CD4-positive, alpha-beta T cell (primary cell): ENCODE measurements at places on chromosomes 6 and 20.
A peak's percentile ranks its signal among the peaks of the same experiment; 100 is the strongest.

DNA sequence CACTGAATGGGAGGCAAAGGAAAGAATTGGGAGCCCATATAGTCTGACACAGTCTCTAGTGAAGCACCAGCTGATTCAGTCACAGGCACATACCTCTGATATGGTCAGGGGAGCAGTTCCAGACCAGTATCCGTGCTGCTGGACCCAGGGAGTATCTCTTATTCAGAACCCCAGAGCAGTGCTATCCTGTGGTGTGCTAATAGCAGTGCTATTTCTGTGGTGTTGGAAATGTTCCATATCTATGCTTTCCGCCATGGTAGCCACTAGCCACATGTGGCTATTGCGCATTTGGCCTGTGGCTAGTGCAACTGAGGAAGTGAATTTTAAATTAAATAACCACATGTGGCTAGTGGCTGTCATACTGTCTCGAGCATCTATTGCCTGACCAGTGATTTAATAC is 11.0 kb downstream of the SCUBE3 start:
- no peak for DNase-seq

- no peak for DNase-seq
These were observed 96.6 kb downstream of the LCA5 start for GRCh38 chr6:79440598-79440997.

- no peak for DNase-seq
These were observed 269.8 kb downstream of the CDH4 start for GRCh38 chr20:61521687-61522420.

GRCh38 chr6:137016356-137016755 is 28.4 kb downstream of the IL20RA start:
- no peak for DNase-seq

DNA sequence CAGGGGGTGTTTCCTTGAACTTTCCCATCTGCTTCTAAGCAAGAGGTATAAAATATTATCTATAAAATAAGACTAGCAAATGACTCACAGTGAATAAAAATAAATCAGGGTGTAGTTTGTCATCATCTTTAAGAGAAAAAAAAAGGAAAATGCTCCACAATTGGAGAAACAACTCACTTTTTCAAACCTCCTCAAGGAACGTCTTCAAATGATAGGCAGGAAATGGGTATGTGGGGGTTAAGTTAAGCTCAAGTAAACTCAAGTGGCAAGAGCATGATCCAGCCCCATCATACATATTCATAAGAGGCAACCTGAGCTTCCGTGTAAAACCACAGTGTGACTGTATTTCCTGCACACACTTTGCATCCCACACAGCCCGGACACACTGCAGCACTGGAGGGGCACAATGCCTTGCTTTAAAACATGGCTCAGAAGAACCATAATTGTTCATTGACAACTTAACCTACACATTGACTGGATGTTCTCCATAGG is 58.5 kb upstream of the CEP85L start:
- peak; percentile 59 for DNase-seq

GRCh38 chr6:84771756-84772356 is 7.5 kb upstream of the TBX18 start:
- DNase-seq, result no peak

DNA sequence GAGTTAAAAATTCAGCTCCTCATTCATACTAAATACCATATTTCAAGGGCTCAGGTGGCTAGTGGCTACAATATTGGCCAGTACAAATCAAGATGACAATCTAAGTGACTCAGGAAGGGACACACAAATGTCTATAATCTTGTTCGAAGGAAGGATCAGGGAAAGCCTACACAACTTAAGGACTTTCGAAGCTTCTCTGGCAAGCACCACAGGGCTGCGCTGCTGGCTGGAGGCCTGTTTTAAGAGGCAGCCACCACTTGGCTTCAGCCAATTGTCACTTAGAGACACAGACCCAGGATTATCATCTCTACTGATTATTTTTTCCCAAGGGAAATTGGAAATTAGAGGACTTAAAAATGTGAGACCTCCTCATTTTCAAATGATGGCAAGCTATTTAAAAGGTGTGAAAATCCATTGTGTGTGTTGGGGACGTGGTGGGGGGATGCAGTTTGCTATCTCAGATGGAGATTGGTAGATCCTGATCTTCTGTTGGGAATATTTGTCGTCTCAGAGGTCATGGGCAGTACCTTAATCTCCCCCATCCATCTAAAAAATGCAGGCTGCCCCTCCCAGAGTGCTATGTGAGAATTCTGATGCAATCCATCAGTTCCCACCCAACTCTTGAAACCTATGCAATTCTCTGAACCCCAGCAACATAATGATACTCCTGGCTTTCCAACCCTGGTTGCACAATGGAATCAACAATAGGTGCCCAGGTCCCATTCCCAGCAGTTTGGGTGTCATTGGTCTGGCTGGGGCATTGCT is 11.3 kb downstream of the ARHGAP40 start:
- DNase-seq, result no peak

DNA sequence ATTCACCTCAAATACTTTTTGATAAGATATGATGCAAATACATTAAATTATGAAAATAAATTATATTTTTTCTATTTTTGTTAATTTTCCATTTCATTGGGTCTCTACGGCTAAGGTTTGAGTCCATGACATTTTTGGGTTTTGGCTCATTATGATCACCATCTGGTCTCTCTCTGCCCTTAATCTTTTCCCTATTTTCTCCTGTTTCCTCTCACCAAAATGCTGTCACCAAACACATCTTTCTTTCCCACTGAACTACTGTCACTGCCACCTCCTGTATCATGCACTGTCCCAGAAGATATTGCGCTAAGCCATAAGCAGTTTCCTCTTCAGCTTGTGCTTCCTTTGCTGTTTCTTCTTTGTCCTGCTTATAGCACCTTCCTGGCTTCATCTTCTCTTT is 42.0 kb upstream of the OGFRL1 start:
- DNase-seq, result no peak

DNA sequence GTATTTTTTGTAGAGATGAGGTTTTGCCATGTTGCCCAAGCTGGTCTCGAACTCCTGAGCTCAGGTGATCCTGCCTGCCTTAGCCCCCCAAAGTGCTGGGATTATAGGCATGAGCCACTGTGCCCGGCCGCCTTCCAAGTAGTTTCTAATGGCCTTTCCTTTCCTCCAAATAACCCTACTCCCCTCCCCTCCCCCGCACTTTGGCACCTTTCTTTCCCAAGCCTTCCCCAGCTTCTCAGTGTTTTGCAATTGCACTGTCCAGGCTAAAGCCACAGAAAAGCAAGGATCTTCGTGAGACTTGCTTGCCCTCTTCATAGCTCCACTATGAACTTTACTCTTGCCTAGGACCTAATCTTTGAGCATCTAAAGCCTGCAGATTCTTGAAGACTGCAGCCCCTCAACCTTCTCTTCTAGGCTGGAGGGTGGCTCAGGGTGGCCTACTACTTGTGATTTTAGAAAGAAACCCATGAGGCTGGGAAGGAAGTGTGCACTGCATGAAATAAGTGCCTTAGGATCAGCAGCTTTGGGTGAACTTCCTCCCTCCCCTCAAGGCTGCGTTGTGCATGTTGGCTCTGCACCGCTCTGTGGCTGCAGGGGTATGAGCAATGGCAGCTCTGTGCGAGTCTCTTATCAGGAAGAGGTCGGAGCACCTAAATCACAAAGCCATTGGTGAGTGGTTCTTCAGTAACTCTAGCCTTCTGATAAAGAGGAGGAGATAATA is 152.4 kb upstream of the SNX9 start:
- DNase-seq, result no peak

GRCh38 chr6:85066266-85066665 is 301.9 kb upstream of the TBX18 start:
- no peak for DNase-seq

DNA sequence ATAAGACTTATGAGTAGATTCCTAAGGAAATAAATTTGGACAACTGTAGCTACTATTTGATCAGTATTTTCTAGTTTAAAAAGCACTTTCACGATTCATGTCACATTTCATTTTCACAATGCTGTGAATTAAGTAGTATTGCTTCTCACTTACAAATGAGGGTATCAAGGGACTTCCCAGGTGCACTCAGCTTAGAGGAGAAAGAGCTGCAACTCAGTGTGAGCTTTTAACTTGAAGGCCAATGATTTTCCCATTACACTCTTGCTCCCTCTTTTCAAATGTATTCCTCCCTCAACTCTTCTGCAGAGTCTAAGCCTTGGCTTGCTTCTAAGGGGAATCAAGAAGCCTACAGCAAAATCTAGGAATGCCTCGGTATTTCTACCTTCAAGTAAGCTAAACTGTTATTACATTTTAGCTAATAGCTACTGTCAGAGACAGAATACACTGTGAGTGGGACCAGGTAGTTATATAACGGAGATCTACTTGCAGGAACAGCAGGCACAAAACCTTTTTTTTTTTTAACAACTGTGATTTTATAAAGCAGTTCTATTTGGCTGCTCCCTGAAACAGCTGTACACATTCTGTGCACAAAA is 339.0 kb downstream of the SYNE1 start:
- no peak for DNase-seq

- DNase-seq, result no peak
These were observed 257.4 kb downstream of the ADGRB3 start for GRCh38 chr6:68892452-68892851.

- no peak for DNase-seq
These were observed 41.6 kb upstream of the PMEPA1 start for GRCh38 chr20:57751411-57751810.

DNA sequence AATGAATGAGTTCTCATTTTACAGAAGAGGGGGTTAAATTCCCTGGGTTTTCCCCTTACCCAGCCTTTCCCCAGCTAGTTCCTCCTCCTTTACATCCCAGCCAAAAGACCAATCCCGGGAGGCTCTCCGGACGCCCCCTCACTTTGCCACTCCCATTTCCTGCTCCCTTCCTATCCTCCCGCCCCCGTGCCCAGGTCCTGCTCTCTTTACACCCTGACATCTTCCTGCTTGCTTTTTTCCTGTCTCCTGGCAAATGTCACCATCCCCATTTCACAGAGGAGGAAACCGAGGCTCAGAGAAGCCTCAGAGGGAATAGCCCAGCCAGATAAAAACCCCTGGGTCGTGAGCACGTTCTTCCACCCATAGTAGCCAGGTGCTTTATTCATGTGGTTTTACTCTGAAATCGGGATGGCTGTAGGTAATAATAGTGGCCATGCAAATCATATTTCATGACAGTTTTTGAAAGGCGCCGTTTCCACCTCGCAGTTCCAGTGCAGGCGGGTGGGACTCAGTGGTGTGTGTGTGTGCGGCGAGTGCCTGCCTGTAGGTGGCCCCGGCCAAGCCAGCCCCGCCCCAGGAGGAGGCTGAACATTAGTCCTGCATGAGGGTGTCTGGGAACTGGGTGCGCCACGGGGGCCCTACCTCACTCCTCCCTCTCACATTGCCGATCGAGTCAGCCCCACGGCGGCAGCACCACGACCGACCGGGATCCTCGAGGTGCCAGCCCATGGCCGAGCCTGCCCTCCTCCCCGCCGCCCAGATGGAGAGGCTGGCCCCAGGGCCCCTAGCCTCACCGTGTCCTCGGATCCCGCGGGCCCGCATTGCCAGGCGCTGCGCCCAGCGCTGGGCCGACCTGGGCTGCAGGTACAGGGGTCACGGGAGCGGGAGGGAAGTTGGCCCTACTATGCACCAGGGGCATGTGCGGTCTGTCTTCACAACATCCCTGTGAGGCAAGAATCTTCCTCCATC is at the start of gene ARHGAP40:
TSS of gene ARHGAP40 (plus strand) at position 594 of the 969 bp plus-strand sequence.
- DNase-seq, result no peak

GRCh38 chr20:59765599-59766177 is 161.3 kb downstream of the PHACTR3 start:
- no peak for DNase-seq

- no peak for DNase-seq
These were observed 86.0 kb downstream of the TIAM2 start for GRCh38 chr6:155080881-155081845.
